Urinary bladder (tissue), 4 donors: ENCODE measurements at places on chromosomes 4 and X.

- DNase-seq: no peak
Measured at GRCh38 chrX:3811331-3812311, 98.2 kb upstream of the PRKX start.

DNA sequence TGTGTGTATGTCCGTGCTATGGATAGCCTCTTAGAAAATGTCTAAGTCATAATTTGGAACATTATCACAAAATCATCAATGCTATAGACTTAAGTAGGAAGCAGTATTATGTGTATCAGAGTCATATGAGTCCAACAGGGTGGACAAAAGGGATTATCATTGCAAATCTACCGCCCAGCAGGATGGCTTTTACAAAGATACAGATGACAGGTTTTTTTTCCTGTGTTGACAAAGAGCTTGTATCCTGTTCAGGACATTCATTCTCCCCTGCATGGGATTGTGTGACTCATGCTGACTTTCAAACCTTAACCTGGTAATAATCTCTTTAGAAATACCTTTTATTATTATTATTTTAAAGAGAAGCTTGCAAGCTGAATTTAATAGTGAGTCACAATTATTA lies 310.3 kb upstream of the GNPDA2 start:
- no peak for DNase-seq

GRCh38 chrX:95675011-95675410 lies 1009.6 kb upstream of the DIAPH2 start:
- DNase-seq: no peak

DNA sequence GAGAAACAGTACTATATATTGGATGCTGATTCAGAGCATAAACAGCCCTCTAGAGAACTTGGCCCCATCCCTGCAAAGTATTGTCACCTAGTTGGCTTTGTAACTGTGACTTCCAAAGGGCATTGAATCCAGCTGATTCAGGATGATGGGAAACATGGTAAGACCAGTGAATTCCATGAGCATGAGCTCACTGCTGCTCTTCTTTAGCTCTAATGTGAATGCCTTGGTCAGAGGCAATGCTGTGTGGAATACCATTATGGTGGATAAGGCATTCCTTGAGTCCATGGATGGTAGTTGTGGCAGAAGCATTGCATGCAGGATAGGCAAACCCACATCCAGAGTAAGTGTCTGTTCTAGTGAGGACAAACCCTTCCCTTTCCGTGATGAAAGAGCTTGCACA lies 365.6 kb upstream of the EDA2R start:
- no peak for DNase-seq

- DNase-seq: no peak
Measured at GRCh38 chr4:177945268-177945667, 503.0 kb upstream of the AGA start.

- DNase-seq: no peak
Measured at GRCh38 chr4:10639100-10639499, 45.5 kb downstream of the CLNK start.

GRCh38 chr4:180966312-180966711 lies 1276.9 kb upstream of the TENM3 start:
- DNase-seq: no peak

DNA sequence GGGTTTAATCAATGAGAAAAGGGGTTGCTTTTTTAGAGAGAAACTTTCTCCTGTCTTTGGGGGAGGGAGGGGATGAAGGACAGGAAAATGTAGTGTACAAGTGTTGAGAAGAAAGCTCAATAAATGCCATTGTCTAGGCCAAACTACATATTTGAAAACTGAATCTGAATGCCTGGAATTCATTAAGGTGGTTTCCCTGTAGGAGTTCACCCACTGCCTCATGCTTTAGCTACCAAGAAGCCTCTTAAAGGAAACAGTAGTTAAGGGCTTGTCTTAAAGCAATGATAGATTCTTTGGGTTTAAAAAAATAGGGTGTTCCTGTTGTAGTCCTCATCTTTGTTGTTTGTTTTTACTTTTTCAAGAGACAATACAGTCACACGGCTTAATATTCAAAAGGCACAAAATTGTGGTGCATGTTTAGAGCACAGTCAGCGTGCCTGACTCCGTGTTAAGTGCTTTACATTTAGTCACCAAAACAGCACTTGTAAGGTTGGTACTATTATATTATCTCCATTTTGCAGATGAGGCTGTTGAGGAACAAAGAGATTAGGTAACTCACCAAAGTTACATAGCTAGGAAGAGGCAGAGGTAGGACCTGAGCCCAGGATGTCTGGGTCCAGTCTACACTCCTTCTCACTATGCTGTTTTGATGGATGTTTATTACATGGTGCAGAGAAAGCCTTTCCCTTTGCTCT lies 46.0 kb downstream of the FNIP2 start:
- no peak for DNase-seq

GRCh38 chr4:183349673-183350072 lies 27.4 kb upstream of the CLDN24 start:
- no peak for DNase-seq

DNA sequence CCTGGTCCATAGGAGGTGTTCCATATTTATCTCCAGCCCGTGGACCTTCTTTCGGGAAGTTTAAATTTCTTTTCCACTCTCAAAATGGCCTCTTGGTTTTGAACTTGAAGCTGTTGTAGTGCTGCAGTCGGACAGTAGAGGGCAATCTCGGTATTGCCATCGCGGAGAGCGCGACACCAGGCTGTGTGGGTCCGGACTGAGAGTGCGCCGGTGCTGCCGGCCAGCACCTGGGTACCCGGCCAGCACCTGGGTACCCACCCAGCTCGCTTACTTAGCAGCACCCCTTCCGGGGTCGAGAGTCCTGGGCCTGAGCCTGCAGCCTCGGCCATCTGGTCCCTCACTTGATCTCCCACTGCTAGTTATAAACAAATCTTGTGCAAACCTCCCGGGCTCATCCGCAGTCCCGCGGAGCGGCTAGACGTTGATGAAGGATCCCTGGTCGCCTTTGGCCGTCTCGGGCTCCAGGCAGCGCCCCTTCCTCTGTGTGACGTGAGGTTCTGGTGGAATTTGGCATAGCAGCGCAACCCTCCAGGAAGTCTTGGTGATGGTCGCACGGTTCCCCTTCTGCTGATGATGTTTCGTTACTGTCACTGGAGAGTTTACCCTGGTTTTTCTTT lies 18.0 kb downstream of the FAM9A start:
- no peak for DNase-seq

GRCh38 chr4:186015212-186015817 lies 53.6 kb upstream of the TLR3 start:
- DNase-seq: no peak

DNA sequence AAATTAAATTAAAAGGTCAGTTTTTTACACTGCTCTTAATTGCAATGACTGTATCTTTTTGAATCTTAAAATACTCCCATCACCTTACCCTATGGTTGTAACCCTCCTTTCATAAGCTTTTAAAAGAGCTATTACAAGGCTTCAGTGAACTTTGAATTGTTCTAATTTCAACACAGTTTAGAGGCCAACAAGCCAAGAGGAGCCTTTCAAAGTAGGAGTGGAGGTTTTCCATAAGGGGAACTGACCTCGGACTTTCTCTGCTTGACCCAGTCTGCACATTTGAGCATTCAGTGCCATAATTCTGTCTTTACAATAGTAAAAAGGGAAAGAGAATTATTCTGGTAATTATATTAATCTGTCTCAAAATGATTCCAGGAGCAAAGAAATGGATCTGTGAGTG lies 98.9 kb downstream of the PARM1 start:
- DNase-seq: no peak

DNA sequence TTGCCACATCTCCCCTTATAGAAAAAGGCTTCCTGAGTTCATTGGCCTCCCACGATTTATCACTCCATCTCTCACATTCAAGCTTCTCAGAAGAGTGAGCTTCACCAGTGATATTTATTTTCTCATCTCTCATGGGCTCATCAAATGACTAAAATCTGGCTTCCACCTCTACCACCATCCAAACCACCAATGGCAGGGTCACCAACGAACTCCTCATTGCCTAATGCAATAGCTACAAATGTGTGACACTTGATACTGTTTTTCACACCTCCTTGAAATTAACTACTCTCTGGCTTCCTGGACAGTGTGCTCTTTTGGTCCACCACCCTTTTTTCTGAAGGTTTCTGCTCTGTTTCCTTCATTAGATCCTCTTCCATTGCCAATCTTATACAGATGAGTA lies 129.0 kb downstream of the SH2D1A start:
- no peak for DNase-seq
